Activated T-helper 9 cell treated with anti-CD3 and anti-CD28 coated beads, Interleukin-2, amount 50 U/mL, for 16 hours (primary cell): ENCODE measurements at places on chromosomes 13 and 19.
A peak's percentile ranks its signal among the peaks of the same experiment; 100 is the strongest.

DNA sequence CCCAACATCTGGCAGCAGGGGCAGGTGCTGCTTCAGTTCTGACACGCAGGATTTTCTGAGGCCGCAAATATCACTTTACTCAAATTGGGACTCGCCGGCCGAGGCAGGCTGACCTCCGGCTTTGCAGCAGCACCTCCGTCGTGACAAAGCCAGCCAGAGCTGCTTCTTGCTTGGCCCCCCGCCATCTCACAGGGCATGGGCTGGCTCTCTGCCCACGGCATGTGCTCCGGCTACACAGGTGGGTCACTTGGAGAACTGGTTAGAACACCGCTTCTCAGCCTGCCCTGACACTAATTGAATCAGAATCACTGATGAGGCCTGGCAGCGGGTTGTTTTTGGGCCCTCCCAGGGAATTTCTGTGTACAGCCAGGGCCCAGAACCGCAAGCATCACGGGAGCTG lies 112.3 kb downstream of the SLC7A1 start:
- no peak for DNase-seq

DNA sequence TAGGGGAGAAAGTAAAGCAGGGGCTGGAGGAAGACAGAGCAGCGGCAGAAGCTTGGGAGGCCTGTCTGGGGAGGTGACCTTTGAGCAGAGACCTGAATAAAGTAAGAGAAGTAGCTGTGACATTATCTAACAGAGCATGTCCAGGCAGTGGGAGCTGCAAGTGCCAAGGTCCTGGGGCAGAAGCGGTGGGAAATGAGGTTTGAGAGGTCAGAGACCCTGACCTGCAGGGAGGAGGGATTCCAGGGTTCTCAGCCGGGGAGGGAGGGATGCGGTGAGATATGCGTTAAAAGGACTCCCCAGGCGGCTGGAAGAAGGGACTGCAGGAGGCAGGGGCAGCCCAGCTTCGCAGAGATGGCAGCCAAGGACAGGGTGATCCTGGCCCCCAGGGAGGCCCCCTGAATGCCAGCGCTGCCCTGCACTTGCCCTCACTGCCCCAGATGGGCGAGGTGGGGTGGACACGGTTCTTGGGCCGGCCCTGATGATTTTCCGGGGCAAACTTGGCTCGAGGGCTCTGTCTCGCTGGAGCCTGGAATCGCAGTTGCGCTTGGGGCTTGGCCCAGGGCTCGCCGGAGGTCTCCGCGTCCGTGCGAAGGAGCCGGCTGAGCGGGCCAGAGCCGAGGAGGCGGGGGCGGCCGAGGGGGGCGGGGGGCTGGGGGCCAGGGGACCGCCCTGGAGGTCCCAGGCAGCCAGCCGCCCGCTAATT lies 3.2 kb downstream of the CRLF1 start:
- DNase-seq: no peak

- no peak for DNase-seq
Observed at GRCh38 chr13:36068566-36068965, 62.6 kb downstream of the DCLK1 start.

DNA sequence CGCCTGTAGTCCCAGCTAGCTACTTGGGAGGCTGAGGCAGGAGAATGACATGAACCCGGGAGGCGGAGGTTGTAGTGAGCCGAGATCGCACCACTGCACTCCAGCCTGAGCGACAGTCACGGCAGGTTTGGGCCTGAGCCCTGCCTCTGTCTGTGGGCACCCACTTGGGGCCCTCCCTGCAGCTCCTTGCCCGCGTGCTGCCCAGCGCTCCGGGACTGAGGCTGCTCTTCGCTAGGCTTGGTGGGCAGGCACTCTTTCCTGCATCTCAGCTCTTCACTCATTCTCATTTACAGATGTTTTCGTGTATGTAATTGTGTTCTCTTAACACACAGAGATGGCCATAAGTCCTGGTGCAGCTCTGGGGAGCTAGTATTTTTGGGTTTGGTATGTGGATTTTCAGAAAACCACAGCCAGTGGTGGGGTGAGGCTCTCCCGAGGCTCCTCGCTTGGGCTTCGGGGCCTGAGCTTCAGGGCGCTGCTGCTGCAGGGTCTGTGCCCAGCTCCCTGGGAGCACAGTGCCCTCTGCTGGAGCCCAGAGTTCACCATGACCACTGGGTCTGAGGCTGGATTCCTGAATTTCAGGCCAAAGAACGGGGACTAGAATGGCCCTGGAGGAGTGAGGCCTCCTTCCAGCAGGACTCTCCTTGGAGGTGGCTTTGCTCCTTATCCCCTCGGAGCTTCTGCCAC lies 15.2 kb downstream of the UPF1 start:
- peak; percentile 41 for DNase-seq

- no peak for DNase-seq
Observed at GRCh38 chr13:40565282-40566148, 100.9 kb downstream of the FOXO1 start.

DNA sequence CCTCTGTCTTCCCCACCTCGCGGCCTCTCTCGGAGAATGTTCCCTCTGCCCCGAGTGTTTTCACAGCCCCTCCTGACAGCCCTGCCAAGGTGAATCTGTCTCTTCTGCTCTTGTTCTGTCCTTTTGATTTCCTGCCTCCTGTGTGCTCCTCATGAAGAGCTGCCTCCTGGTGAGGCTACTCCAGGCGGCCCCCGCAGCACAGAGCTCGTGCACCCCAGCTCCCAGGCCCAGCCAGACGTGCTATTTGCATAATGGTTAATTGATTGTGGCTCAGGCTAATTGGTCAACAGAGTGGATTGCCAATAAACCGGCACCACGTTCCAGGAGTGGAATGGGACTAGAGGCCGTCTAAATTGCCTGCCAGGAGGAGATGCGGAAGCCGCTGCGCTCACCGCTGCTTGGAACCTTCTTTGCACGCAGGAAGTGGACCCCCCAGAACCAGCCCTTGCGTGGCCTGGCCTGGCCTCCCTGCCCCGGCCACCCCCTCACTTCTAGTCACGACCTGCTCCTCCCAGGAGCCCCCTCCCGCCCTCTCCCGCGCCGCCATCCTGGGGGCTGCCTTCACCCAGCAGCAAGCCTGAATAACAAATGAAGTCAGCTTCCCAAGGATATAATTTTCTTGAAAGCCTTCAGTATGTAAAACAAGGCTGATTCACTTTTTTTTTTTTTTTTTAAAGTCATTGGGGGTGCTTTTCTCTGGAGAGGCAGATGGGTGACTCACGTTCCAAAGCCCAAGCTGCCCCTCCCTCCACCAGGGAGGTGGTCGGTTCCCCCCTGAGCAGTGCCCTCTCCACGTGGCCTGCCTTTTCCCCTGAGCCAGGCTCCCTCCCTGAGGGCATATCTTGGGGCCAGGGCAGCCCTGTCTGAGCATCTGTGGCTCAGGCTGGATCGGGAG lies 144.0 kb downstream of the KDM4B start:
- no peak for DNase-seq

DNA sequence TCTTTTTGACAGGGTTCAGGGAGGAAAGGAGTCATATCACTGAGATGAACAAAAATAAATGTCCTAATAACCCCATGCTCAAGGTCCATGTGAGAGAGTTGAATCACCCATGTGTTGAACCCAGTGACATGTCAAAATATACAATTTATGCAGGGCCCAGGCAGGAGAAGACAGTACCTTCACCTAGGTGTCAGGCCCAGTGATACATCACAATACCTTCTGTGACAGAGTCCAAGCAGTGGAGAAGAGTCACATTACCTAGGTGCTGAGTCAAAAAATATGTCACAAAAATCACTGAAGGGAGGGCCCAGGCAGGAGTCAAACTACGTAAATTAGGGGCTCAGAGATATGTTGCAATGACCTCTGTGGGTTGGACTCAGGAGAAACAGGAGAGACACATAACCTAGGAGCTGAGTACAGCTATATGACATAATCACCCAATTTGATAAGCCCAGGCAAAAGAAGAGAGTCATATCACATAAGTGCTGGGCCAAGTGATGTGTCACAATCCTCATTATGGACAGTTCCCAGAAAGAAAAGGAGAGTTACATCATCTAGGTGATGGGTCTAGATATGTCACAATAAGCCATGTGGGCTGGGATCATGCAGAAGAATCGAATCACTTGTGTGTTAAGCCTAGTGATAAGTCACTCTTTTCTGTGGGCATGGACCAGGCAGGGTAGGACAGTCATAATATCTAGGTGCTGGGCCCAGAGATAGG lies 13.8 kb upstream of the ZNF724 start:
- DNase-seq: no peak
